ENCODE measurements at places on chromosomes 7 and 10. TPM values are rescaled to one million over a fixed set of nuclear protein-coding genes. Genes with fewer than 3 reads are reported as not detected.

The PIK3CG gene
- total RNA-seq: not detected

The DNAH11 gene
- total RNA-seq: 1.1 TPM

GRCh38 chr7:11466517-11467105 is 365.4 kb downstream of the THSD7A start:
- DNase-seq: no peak

GRCh38 chr7:130356121-130356875 is 11.7 kb downstream of the CPA5 start:
- DNase-seq: peak; percentile 98

- no peak for DNase-seq
These were observed 469.5 kb upstream of the POM121L12 start for GRCh38 chr7:52565974-52566373.

DNA sequence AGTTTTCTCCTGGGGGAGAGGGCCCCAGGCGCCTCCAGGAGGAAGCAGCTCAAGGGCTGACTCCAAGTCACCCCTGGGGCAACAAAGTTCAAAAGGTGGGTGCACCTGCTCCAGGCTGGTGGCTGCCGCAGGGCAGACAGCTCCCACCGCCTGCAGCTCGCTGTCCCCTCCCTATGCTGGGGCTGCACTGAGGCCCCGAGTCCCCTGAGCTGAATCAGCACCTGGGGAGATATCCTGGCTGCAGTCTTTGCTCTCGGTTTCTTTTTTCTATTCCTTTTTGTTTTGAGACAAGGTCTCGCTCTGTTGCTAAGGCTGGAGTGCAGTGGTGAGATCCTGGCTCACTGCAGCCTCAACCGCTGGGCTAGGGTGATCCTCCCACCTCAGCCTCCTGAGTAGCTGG is 183.4 kb downstream of the DNAJB6 start:
- no peak for DNase-seq

Data from SJCRH30 (cell line).